ENCODE measurements at places on chromosomes 12 and 14.

- DNase-seq = no peak
These were observed 262.4 kb downstream of the TTC6 start for GRCh38 chr14:37857774-37858266.

DNA sequence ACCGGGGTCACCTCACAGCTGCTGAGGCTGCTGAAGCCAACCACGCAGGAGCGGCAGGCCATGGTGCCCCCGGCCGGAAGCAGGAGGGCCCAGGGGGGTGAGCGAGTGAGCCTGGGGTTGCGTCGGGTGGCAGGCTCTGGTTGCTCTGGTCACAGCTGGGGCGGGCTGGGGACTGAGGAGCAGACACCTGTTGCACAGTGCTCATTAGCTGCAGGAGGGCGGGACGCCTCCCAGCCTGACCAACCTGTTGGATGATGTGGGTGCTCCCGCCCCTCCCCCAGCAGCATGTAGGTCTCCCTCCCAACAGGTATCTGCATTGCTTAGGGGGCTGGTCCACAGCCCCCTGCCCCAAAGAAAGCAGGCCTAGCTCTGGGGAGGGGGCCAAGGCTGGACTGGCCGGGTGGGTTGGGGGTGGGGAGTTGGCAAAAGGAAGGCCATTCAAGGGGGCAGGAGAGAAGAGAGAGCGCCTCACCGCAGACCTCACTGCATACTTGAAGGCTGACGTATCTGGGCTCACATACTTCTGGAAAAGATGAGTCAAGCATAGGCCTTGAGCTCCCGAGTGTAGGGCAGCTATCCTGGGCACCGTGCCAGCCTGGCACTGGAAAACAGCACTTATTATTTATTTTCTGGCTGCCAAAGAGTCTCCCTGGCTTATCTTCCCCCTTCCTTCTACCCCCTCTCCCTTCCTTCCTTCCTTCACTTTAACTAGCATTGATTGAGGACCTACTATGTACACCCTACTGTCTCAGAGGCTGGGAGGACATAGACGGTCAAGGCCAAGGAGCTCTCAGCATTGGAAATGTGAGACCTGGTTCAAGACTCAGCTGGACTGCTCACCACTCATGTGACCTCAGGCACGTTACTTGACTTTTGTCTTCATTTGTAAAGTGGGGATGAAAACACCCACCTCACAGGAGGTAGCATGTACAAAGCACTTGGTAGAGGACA is at the start of gene KRT80:
Gene KRT80, minus strand, starts transcription at position 174 of the 951 bp plus-strand sequence. Its CDS starts 112 bp downstream, at position 62.
- DNase-seq = no peak

GRCh38 chr12:102950950-102951619 is 6.4 kb upstream of the ASCL1 start:
- no peak for DNase-seq

GRCh38 chr14:21263284-21264024 is 5.8 kb downstream of the HNRNPC start:
- DNase-seq = no peak

DNA sequence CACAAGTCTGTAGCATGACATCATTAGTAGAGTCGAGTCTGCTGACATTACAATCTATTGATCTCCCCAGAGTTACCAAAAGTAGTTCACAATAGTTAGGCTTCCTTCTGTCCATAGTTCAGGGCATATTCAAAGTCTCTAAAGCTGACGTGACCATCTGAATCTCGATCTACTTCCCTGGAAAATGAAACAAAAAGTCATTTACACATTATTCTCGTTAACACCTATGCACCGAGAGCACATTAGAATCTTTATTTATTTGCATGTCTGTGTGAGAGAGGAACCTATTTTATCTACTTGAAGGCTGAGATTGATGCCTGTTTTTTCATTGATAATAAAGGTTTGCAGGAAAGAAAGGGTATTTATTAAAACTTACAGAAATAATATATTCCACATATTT is 157.4 kb downstream of the EFCAB11 start:
- DNase-seq = no peak

DNA sequence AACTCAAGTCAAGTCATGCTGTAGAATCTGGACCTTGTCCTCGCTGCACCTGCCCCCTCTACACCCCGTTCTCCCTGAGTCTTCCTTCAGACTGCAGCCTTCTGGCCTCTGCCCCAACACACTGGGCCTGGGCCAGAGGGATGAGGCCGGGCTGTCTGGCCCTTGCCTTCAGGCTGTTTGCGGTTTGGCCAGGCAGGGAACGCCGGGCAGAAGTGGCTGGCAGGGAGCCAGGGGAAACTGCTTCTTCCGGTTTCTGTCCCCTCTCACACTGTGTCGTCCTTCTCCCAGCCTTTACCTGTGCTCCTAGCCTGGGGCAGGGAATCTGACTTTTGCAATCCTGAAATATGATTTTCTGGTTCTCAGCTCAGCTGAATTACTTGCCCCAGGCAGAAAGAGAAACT is 13.5 kb downstream of the DGLUCY start:
- DNase-seq = no peak

- DNase-seq = no peak
These were observed 28.5 kb downstream of the PRIMA1 start for GRCh38 chr14:93759719-93760307.

DNA sequence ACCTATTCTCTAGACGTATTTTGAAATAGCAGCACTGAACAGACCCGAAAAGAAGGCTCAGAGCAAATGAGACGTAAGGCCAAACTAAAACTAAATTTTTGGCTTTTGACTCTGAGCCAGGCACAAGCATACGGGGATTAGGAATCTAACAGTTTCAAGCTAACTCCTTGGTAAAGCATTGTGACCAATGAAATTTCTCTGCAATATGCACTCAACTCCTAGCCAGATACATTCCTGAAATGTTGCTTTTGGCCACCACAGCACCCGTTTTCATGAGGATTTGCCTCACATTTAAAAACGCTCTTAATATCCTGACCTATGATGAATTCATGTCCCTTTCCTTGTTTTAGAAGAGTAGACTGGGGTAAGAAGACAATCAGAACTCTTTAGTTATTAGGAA is 53.1 kb upstream of the NPFF start:
- DNase-seq = no peak

- no peak for DNase-seq
These were observed 18.8 kb downstream of the SLC35F4 start for GRCh38 chr14:57847096-57847495.

DNA sequence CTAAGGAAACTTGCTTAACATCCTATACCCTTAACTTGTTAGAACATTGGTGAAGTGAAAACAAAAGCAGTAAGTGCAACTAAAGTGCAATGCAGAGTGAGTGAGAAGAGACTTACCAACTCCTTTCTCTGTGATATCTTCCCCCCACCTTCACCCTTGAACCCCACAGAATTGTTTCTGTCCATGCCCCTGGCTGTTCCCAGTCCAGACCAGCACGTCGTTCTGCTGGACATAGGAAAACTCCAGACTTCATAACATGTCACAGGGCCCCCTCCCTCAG is 91.9 kb downstream of the DAD1 start:
- DNase-seq = no peak

- no peak for DNase-seq
These were observed 50.5 kb upstream of the CCDC196 start for GRCh38 chr14:66435683-66436082.

GRCh38 chr14:102194856-102195255 is 55.2 kb downstream of the WDR20 start:
- no peak for DNase-seq

GRCh38 chr12:115450017-115450416 is 766.0 kb upstream of the TBX3 start:
- DNase-seq = no peak

- DNase-seq = no peak
These were observed 1.4 kb downstream of the BICDL1 start for GRCh38 chr12:119990382-119990874.

GRCh38 chr14:65007202-65007601 is 20.5 kb downstream of the FNTB start:
- DNase-seq = no peak

DNA sequence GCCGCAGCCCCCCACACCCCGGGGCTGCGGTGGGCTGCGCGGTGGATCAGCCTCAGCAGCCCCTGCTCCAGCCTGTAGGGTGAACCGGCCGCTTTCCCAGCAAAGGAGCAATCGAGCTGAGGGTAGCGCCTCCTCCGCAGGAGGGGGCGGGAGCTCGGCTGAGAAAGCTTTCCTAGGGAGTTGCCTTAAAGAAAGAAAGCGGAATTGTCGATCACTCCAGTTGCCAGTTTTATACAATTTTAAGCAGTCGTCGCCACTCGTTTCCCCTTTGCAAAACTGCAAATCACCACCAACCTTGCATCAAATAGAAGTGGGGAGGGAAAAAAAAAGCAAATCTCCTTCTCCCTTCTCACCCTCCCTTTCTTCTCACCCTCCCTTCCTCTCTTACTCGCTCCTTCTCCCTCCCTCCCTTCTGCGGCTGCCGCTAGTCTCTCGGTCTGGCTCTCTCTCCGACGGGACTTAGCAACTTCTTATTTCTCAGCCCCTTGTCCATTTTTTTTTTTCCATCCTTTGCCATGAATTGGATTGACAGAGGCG is at the start of gene PDE3A:
Gene PDE3A, plus strand, starts transcription at position 424 of the 537 bp plus-strand sequence. CDS start 748 bp downstream, outside the sequence.
- DNase-seq = no peak

DNA sequence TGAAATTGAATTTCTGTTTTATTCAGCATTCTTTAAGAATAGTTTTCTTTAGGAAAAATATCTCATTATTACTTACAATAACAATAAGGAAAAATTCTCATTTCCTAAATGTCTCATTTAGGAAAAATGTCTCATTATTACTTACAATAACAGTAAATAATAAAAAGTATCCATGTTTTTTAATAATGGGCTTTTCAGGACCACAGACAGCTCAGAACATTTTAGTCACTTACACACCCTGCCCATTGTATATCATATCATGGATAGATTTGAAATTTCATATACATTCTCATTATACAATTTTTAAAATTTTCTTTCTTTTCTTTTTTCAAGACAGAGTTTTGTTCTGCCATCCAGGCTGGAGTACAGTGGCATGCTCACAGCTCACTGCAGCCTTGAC is 58.9 kb downstream of the ASCL1 start:
- no peak for DNase-seq

- DNase-seq = no peak
These were observed 14.3 kb upstream of the SLC10A1 start for GRCh38 chr14:69811227-69811867.
